ENCODE measurements at places on chromosomes 6 and 20. TPM values are rescaled to one million over a fixed set of nuclear protein-coding genes. Genes with fewer than 3 reads are reported as not detected.

DNA sequence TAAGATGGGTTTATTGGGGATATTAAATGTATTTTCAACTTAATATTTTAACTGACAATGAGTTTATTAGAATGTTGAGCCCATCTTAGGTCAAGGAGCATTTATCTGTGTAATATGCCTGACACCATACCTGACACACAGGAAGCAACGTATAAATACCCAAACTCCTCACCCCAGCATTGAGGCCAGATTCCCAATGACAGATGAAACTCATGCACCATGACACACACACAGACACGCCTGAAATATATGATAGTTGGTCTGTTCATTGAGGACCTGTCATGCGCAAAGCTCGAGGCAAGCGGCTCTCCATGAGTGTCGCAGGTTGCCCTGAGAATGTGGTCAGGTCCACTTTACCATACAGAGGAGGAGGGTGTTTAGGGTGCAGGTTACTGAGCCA lies 64.1 kb downstream of the GFOD1 start:
- no peaks in the 10 kb centered on the region for H3K27me3 ChIP-seq
- DNase-seq = no peak
- peak overlapping the region; percentile 67 for H3K27ac ChIP-seq
- no peaks in the 10 kb centered on the region for H3K4me1 ChIP-seq
- no peak overlapping the region for H3K4me3 ChIP-seq

KCNG1 gene
- 1.3 TPM for total RNA-seq

GRCh38 chr20:42740226-42740870 lies 449.4 kb downstream of the PTPRT start:
- peak; percentile 72 for DNase-seq
- no peaks in the 10 kb centered on the region for H3K36me3 ChIP-seq
- no peaks in the 10 kb centered on the region for H3K4me1 ChIP-seq
- H3K4me3 ChIP-seq = peak overlapping the region; percentile 7

PRSS16 gene
- 0.80 TPM for total RNA-seq

DNA sequence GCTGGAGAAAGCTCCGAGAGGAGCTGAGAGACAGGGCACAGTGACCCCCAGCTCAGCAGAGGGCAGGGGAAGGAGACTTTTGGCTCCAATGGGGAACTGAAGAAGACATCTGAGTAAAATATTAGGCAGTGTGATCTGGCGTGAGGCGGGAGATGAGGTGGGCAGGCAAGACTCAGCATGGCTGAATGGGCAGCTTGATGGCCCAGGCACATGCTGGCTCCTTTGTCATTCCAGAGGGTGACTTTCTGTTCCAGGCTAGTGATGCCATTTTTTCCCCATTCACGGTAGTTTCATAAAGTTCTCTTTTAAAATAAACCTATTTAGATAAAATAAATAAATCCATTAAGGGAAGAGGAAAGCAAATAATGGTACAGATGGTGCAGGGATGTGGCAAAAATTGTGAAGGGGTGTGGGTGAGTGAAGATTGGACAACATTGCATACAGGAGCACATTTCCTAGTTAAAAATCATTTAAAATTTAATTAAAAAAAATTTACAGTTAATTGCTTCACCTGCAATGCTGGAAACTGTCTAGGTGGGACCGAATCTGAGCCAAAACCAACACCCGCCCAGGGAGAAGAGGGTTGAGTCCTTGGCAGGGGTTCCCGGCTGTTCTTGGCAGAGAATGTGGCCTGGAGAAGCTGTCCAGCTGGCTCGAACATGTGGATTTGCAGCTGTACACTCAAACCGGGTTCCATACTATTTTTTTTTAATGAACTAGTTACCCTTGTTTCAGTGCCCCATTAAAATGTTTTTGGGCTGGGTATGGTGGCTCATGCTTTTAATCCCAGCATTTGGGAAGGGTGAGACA lies 41.7 kb upstream of the PRELID3B start:
- no peaks in the 10 kb centered on the region for H3K27me3 ChIP-seq
- no peak overlapping the region for H3K4me3 ChIP-seq
- H3K27ac ChIP-seq = peak overlapping the region; percentile 71

TRIM27 gene
- total RNA-seq = 80.3 TPM

SMPDL3A gene
- 9.1 TPM for total RNA-seq

AKAP12 gene
- 127 TPM for total RNA-seq

- no peak overlapping the region for H3K27ac ChIP-seq
- H3K4me1 ChIP-seq = no peaks in the 10 kb centered on the region
Observed at GRCh38 chr6:48080227-48081009, 30.6 kb downstream of the PTCHD4 start.

TFAP2A gene
- 46.0 TPM for total RNA-seq

DNA sequence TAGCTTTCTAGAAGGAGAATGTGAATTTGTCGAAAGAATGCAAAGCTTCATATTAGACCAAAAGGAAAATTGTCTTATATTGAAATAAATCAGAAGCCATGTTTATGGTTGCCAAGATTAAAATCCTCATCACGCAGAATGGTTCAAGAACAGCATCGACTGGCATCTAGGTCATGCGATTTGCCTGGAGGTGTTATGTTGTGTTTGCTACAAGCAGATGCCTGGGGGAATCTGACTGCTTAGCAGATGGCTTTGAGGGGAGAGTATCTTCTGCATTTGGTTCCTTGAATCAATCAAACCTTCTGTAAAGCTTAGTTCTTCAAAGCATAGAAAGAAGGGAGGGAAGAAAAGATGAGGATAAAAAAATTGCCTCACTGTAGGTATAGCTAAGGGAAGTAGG lies 585.8 kb downstream of the QKI start:
- no peaks in the 10 kb centered on the region for H3K4me1 ChIP-seq
- no peaks in the 10 kb centered on the region for H3K27me3 ChIP-seq
- no peak for DNase-seq
- H3K36me3 ChIP-seq = no peaks in the 10 kb centered on the region
- no peak overlapping the region for H3K4me3 ChIP-seq

- no peaks in the 10 kb centered on the region for H3K4me1 ChIP-seq
- no peak overlapping the region for H3K27ac ChIP-seq
- no peaks in the 10 kb centered on the region for H3K27me3 ChIP-seq
- H3K4me3 ChIP-seq = no peak overlapping the region
- no peaks in the 10 kb centered on the region for H3K36me3 ChIP-seq
Observed at GRCh38 chr6:168194732-168195567, 115.9 kb upstream of the FRMD1 start.

- H3K4me3 ChIP-seq = no peak overlapping the region
- no peak overlapping the region for H3K27ac ChIP-seq
- H3K36me3 ChIP-seq = no peaks in the 10 kb centered on the region
- DNase-seq = no peak
- H3K27me3 ChIP-seq = no peaks in the 10 kb centered on the region
Observed at GRCh38 chr6:83885984-83886383, 26.5 kb downstream of the CYB5R4 start.

CCN6 gene
- total RNA-seq = not detected

GRCh38 chr6:219641-220198 lies 72.6 kb upstream of the DUSP22 start:
- peaks cover 8% of the 10 kb centered on the region for H3K27me3 ChIP-seq
- no peak overlapping the region for H3K4me3 ChIP-seq
- H3K4me1 ChIP-seq = no peaks in the 10 kb centered on the region
- DNase-seq = no peak
- no peak overlapping the region for H3K27ac ChIP-seq

DNA sequence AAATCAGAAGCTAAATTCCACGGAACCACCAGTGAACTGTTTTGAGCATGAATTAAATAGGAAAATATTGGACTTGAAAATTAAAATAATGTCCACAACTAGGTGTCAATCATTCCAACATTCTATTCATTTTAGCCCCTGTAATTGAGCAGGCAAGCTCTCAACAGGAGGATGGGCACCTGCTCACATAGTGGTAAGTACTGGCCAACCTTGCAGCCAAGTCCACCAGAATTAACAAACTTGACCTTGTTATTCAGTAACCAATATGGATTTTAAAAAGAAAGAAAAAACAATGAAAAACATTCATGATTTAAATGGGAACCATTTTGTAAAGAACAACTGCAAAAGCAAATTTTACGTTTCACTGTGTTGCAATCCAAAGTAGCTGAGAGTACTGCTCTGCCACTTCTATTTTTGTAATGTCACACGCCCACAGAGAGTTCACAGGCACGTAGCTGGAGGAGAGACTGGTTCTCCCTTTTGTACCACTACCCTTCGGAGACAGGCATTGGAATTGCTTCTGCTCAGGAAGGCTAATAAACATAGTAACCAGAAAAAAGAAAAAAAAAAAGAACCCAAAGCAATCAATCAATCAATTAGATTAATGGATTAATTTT lies 75.2 kb upstream of the F13A1 start:
- no peaks in the 10 kb centered on the region for H3K27me3 ChIP-seq
- H3K27ac ChIP-seq = no peak overlapping the region
- H3K4me3 ChIP-seq = no peak overlapping the region
- no peaks in the 10 kb centered on the region for H3K36me3 ChIP-seq

SLC17A2 gene
- not detected for total RNA-seq

DNA sequence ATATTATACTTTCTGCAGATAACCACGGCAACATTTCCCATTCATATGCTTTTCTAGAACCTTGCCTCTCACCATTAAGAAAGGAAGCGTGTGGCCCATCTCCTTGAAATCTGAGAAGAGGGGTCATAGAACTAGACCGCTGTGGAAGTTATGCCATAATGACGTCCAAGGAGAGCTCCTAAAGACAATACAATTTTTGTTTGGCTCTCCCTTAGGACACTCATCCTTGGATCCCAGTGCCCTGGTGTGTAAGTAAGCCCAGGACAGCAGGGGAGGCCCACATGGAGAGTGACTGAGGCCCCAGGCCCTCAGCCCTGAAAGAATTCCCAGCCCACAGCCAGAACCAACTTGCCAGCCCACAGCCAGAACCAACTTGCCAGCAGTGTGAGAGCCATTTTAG lies 379.6 kb downstream of the FOXA2 start:
- no peak for DNase-seq
- H3K27me3 ChIP-seq = no peaks in the 10 kb centered on the region
- no peak overlapping the region for H3K27ac ChIP-seq

GRCh38 chr6:12504325-12504966 lies 212.1 kb upstream of the PHACTR1 start:
- H3K36me3 ChIP-seq = no peaks in the 10 kb centered on the region
- H3K4me1 ChIP-seq = no peaks in the 10 kb centered on the region
- H3K4me3 ChIP-seq = no peak overlapping the region

ZBTB46 gene
- total RNA-seq = 10.7 TPM

DNA sequence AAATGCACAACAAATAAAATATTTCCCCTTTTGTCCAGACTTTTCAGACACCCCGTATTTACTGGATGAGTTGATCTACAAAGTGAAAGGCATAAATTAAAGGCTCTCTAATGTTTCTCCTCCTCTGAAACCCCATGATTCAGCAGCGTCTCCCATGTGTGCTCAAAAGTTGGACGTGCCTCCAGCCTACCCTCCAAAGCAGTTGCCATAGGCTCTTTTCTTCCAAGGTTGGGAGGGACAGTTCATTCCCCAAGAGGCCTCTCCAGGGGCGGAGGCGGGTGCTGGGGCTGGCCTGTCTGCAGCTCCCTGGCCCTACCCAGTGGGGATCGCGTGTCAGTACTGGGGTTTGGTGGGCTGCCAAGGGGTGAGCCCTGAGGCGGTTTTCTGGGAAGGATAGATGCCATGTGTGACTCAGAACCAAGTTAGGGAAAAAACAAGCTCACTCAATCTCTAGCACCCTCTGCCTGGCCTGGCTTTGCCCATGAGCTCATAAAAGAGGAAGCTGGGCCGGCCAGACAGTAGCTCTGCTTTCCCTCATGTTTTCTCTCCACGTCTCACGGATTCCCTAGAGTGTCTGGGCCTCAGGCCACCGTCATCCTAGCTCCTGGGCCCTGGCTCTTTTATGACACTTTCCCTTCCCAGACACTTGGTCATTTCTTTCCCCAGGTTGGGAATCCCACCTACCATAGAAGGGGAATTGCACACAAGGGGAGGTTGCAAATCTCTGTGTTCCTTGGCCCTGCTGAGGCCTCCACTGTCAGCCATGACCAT lies 8.0 kb upstream of the IER3 start:
- H3K27ac ChIP-seq = peak overlapping the region; percentile 97
- H3K4me3 ChIP-seq = no peak overlapping the region
- no peaks in the 10 kb centered on the region for H3K4me1 ChIP-seq
- H3K36me3 ChIP-seq = no peaks in the 10 kb centered on the region

GRCh38 chr6:46052479-46052878 lies 36.8 kb upstream of the CLIC5 start:
- H3K36me3 ChIP-seq = no peaks in the 10 kb centered on the region
- no peaks in the 10 kb centered on the region for H3K4me1 ChIP-seq
- no peaks in the 10 kb centered on the region for H3K27me3 ChIP-seq
- no peak overlapping the region for H3K4me3 ChIP-seq

MOXD1 gene
- total RNA-seq = 1.8 TPM

QKI gene
- total RNA-seq = 158 TPM

GRCh38 chr6:21713481-21713880 lies 119.9 kb downstream of the SOX4 start:
- no peak overlapping the region for H3K4me3 ChIP-seq
- no peak overlapping the region for H3K27ac ChIP-seq
- no peaks in the 10 kb centered on the region for H3K4me1 ChIP-seq
- H3K36me3 ChIP-seq = no peaks in the 10 kb centered on the region

DNA sequence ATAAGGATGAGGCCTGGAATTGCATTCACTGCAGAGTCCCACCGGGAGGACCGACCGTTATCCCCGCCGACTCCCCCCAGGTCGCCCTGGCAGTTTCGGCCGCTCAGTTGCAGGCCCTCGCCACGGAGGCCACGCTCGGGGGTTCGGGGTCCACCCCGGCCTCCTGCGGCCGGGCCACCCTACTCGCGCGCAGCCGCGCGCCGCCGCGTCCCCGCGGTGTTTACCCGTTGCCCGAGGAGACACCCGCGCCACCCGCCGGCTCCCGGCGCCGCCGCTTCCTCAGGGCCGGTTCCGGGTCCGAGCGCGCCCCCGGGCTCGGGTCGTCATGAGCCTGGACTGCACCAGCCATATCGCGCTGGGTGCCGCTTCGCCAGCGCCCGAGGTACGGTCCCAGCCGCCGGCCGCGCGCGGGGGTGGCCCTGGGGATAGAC lies at the start of gene CCDC170:
Gene CCDC170, plus strand, starts transcription at position 214 of the 431 bp plus-strand sequence. Its CDS starts 112 bp downstream, at position 326.
- no peak for DNase-seq
- peak within 1 kb of the TSS; percentile 88 for H3K27ac ChIP-seq
- H3K4me3 ChIP-seq = peak within 1 kb of the TSS; percentile 58

ZNF217 gene
- 54.7 TPM for total RNA-seq

- no peak for DNase-seq
- H3K4me3 ChIP-seq = peak overlapping the region; percentile 86
- no peaks in the 10 kb centered on the region for H3K27me3 ChIP-seq
- H3K27ac ChIP-seq = peak overlapping the region; percentile 100
- no peaks in the 10 kb centered on the region for H3K36me3 ChIP-seq
Observed at GRCh38 chr20:50930976-50931305, 296 bp downstream of the ADNP start.

DNA sequence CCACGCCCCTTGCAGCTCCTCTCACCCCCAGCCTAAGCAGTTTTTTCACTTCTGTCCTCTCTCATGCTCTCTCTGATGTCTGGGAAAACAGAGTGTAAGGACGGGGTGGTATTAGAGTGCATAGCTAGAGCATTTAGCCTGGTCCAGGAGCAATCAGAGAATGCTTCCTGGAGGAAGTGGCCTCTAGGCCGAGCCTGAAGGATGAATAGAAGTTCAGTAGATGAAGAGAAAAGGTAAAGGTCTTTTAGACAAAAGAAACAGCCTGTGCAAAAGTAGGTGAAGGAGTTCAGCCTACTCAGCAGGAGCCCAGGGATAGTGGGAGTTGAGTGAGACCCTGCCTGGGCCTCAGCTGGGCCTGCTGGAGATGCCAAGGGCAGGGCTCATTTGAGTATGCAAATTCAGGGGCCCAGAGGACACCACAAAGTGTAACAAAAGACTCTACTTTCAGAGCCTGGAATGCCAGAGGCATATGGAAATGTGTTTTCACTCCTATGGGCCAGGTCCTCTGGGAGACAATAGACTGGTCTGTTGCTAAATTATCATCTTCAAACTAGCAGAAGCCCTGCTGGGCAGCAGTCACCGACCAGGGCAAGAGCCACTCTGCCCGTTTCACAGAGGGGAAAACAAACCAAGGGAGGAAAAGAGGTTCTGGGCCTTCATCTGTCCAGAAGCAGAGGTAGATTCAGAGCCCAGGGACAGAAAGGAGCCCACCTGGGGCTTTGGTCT lies 19.7 kb upstream of the TM9SF4 start:
- H3K4me3 ChIP-seq = no peak overlapping the region
- no peaks in the 10 kb centered on the region for H3K36me3 ChIP-seq
- no peak for DNase-seq
